Myometrial cell (primary cell): ENCODE measurements at places on chromosomes 16 and 17. TPM values are rescaled to one million over a fixed set of nuclear protein-coding genes. Genes with fewer than 3 reads are reported as not detected.

The MFAP4 gene
- 73.0 and 114 TPM in 2 replicates for total RNA-seq

The GPRC5C gene
- under 0.01 TPM in 1 of 2 replicates, not detected in the other for total RNA-seq

The KRT40 gene
- total RNA-seq: not detected in 2 replicates

The ITGB3 gene
- total RNA-seq: 4.4 and 7.5 TPM in 2 replicates

The RTN4RL1 gene
- total RNA-seq: under 0.01 and 0.29 TPM in 2 replicates

The GLIS2 gene
- 6.7 and 6.9 TPM in 2 replicates for total RNA-seq
